Femur (tissue), 1 donor: ENCODE measurements at places on chromosomes 6 and 20.

DNA sequence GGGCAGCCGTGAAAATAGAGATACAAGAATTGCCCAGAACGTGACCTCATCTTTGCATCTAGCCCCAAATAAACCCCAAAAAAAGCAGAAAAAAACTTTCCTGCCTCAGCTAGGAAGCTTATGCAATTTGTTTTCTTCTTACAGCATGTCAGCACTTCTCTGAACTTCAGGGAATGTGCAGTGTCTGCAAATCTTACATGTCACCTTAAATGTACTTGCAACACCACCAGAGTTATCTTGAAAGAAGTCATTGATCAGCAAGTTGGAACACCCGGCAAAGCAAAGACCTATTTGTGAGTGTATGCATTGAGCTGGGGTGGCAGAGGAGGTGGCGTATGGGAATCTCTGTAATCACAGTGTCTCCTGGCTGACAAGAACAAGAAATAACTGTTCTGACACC, 123.4 kb downstream of the PKHD1 start:
- DNase-seq = no peak

GRCh38 chr6:22145823-22146677, 150.8 kb downstream of the PRL start:
- DNase-seq = peak; percentile 73

- no peak for DNase-seq
These were observed 94.6 kb upstream of the MAN1A1 start for GRCh38 chr6:119443993-119444641.

GRCh38 chr6:160418370-160418769, 70.2 kb downstream of the SLC22A3 start:
- DNase-seq = no peak

DNA sequence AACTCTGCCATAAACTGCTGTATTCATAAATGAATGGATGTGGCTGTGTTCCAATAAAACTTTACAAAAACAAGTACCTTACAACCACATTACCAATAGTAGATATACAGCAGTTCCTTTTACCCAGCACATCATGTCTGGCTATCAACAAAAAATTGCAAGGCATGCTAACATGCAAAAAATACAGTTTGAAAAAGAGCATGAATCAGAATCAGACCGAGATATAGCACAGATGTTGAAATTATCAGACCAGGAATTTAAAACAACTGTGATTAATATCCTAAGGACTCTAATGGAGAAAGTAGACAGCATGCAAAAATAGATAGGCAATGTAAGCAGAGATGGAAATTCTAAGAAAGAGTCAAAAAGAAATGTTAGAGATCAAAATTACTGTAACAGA, 8.4 kb upstream of the NUS1 start:
- no peak for DNase-seq

- DNase-seq = peak; percentile 18
These were observed 40.3 kb downstream of the ERMARD start for GRCh38 chr6:169791721-169792131.

DNA sequence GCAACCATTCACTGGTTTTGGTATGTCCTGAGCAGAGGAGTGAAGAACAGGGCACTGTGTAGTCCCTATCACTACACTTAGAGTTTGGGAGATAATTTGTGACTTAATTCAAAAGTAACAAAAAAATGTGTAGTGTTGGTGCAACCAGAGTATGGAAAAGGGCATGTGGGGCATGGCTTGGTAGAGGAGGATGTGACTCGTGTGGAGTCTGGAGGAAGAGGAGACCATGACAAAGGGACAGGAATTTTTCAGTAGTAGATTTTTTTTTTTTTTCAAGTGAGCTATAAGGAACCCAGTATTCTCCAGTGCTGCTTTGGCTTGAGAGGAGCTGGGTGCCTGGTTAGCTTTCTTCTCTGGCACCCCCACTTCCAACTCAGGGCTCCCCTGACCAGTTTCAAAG, 5.1 kb downstream of the MTRES1 start:
- DNase-seq = no peak

- no peak for DNase-seq
These were observed 31.5 kb upstream of the LTV1 start for GRCh38 chr6:143811501-143812157.

DNA sequence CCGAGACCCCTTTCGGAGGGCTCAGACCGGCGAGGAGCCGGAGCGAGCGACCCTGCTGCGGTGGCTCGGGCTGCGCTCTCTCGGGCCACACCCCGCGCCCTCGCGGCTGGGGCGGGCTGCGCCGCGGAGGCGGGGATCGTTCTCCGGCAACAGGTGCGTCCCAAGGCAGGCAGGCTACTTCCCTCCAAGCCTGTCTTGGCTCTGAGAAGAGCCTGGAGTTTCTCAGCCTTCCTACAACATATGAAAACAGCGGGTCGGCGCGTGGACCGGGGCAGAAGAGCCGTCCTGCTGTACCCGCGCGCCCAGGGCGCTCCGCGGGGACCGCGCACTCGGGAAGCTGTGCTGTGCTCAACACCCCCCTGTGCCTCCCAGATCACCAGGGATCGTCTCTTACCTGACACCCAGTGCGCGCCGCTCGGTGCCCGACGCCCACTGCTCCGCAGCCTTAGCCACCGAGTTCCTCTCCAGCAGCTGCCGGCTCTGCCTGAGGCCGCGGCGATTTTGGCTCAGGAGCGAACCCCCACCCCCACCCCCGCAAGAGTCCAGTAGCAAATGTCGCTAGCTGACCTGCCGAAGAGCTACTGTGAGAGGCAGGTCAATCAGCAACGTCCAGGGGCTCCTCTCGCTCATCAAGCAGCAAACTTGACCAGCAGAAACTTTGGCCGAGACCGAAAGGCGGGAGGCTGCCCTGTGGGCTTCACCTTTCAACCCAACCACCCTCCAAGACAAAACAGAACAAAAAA, 3.7 kb upstream of the OLIG3 start:
- no peak for DNase-seq

GRCh38 chr6:11096109-11096508, 2.5 kb downstream of the SMIM13 start:
- DNase-seq = no peak

DNA sequence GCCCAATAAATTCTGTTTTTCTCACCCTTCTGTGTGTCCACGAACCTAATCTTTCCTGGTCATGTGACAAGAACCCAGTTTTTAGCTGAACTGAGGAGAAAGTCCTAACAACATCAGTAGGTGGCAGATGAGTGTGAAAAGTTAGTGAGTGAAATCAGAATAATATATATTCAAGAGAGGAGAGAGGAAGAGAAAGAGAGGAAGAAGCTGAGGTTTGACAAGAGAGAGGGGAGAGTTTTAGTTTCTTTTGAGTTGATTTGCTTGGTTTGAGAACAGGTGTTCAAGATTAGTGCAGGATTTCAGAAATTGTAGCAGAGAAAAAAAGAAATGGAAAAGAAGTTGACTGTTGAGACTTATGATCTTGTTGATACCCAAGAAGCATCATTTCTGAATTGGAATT, 930.5 kb upstream of the FLRT3 start:
- DNase-seq = no peak

DNA sequence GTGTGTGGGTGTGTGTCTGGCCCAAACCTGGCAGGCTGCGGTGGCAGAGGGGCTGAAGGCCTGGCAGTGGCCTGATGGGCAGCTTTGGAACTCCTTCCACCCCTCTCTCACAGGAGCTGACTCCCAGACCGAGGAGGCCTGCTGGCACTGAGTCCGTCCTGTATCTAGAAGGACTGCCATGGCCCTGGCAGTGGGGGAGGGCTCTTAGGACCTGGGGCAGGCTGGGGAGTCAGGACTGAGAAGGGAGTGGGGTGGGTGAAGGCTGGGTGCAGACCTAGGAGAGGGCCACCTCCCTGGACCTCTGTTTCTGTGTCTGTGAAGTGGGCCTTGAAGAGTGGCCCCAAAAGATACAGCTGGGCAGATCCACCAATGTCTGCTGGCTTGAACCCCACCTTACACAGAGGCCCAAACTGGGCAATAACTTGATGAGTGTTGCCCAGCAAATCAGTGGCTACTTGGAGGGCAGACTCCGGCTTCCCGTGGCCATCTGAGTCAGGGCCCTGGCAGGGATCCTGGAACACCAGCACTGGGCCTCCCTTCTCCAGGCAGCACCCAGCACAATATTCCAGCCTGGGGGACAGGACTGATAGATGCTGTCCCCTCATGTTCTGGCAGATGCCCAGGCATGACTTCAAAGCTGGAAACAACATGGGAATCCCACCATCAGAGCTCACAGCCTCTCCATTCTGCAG, 46.7 kb upstream of the BLCAP start:
- DNase-seq = no peak

- no peak for DNase-seq
These were observed 700.6 kb downstream of the HACE1 start for GRCh38 chr6:104159045-104159618.

GRCh38 chr6:111566873-111567517, 38.7 kb downstream of the TRAF3IP2 start:
- DNase-seq = no peak

DNA sequence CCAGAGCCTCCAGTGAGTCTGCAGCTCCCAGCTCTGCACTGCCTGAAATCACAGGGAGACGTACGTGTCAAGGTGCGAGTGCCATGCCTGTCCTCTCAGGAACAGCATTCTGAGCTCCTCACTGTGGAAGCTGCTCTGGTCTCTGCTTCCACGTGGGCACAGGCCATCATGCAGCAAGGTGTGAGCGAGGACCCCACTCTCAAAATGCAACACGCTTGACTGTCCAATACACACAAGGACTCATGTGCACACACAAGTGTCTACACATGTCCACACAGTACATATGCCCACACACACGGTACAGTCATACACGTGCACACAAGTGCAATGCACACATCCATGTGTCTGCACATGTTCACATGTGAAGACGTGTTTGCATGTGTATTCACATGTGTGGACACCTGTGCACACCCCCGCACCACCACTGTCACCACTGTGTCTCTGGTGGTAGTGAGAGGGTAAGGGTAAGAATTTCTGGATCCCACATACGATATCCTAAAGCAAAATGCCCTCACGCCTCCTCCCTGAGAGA, 260.5 kb downstream of the DLL1 start:
- no peak for DNase-seq

DNA sequence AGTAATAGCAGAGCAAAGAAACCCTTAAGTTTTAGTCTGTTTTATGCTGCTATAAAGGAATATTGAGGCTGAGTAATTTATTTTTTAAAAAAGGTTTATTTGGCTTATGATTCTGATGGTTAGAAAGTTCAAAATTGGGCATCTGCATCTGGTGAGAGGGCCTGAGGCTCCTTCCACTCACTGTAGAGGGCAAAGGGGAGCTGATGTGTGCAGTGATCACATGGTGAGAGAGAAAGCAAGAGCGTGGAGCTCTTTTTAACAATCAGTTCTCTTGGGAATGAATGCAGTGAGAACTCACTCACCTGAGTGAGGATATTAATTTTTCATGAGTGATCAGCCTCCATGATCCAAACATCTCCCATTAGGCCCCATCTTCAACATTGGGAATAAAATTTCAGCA, 36.4 kb upstream of the SAMD3 start:
- DNase-seq = no peak

DNA sequence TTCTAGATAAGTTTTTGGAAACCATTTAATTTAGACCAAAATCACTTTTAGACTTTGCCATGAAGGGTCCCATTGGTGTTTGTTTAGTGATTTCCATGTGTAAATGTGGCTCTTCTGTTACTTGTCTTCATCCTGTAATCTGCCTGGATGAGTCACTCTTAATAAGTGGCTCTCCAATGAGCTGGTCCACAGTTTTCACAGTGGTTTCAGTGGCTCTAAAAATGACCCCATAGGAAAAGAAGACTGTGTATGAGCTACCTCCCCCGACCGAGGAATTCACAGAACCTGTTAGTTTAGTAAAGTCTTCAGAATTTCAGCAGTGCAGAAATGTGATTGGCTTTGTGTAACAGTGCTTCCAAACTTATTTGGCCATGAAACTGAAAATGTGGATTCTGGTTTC, 492.0 kb upstream of the MARCKS start:
- no peak for DNase-seq

DNA sequence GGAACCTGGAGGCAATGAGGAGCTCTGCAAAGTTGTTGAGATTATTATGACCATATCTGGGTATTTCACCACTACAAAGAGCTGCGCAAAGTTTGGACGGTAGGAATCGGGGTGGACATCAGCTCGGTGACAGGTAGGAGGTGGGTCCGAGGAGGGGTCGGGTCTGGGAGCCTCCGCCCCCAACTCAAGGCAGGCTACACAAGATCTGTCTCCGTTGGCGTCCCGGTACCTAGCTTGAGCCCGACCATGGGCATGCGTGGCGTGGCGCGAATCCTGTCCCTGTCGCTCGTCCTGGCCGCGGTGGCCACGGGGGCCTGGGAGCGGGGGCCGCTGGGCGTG, 40.2 kb upstream of the ZNFX1 start:
- no peak for DNase-seq

- no peak for DNase-seq
These were observed 118.0 kb downstream of the ARMC2 start for GRCh38 chr6:108966251-108966650.

GRCh38 chr20:37389241-37389747, 43.4 kb downstream of the SRC start:
- DNase-seq = peak; percentile 15

DNA sequence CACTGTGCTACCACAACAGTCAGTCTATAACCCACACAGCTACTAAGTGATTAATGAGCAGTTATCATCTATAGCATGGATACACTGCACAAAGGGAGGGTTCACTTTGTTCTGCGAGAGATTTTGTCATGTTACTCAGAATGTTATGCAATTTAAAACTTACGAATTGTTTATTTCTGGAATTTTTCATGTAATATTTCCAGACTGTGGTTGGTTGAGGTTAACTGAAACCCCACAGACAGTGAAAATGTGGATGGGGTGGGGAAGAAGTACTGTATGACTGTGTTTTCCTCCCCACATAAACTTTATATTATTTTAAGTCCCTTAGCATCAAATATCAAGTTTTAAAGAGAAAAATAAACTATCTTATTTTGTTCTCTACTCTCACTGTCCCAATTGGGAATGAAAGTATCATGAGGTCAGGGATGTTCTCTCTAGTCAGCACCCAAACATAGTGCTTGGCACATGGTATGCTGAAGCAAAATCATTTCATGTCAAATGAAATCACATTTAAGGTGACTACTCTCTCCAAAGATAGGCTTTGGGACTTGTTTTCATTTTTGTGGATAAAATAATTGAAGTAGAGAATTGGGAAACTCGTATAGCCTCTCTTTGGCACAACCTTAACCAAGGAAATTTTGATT, 25.4 kb downstream of the DOP1A start:
- no peak for DNase-seq

GRCh38 chr6:74091136-74091793, 395.3 kb downstream of the CD109 start:
- DNase-seq = peak; percentile 68

DNA sequence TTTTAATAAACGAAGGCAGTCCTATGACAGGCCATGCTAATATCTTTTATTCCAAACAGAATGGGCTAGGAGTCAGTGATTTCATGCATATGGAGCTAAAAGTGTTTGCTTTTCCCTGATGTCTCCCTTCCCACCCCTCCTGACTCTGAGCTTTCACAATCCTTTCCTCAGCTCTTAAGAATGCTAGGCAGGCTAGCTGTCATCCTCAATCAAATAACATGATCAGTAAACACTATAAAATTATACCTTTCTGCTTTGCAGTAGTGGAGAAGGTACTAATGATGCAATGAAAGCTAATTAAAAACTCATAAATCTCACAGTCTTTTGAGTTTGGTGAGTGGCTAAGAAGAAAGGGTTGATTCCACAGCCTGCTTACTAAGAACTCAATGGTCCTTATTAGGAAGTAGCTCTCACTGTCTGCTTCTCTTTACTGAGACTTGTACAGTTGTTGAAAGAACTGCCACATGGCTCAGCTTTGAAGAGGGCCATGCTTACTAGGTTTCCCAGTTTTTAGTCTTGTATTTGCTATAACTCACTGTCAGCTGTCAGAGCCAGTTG, 250.9 kb upstream of the JAG1 start:
- DNase-seq = no peak

- DNase-seq = no peak
These were observed 495.4 kb downstream of the CDH26 start for GRCh38 chr20:60453388-60454246.

GRCh38 chr6:166514196-166514595, 72.3 kb downstream of the RAMACL start:
- no peak for DNase-seq
